ENCODE measurements at places on chromosomes 6 and 20.

DNA sequence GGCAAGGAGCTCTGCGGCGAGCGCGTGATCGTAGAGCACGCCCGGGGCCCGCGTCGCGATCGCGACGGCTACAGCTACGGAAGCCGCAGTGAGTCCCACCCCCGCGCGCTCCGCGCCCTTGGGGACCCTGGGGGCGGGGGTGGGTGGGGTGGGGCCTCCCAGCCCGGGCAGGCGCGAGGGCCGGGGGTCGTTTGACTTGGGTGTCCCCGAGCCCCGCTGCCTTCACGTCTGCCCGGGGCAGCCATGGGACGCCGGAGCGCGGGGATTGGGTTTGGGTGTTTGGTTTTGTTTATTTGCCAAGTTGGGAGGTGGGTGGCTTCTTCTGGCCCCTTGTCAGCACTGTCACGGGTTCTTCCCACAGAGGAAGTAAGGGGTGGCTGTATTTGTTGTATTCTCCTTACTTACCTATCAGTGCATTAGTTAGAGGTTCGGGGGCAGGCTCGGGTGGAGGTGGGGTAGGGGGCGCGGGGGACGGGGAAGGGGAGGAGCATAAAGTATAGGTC lies 777 bp downstream of the SRSF6 start:
- no peak for DNase-seq

DNA sequence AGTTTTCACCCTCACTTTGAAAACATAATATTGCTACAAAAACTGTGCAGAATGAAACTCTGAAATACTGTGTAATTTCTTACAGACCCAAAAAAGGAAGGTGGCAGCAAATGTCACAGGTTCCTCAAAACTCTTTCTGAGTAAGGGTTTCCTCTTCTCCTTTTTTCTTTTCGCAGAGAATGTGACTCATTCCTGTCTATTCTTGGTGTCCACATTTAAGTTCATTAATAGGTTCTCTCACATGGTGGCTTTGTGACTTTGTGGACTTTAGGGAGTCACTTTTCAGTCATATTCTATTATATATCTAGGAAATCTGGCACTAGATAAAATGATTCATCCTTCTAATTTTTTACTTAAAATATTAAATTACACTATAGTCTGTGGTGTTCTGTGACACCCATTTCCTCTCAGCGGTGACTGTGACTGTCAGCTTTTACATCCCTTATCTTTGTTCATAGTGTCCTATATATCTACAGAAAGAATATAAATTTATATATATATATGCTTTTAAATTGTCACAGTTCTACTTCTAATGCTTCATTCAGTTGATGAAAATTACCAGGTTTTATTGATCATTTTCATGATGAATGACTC lies 126.8 kb upstream of the HCRTR2 start:
- no peak for DNase-seq

- DNase-seq: no peak
Observed at GRCh38 chr20:57159193-57159851, 107.1 kb downstream of the BMP7 start.

DNA sequence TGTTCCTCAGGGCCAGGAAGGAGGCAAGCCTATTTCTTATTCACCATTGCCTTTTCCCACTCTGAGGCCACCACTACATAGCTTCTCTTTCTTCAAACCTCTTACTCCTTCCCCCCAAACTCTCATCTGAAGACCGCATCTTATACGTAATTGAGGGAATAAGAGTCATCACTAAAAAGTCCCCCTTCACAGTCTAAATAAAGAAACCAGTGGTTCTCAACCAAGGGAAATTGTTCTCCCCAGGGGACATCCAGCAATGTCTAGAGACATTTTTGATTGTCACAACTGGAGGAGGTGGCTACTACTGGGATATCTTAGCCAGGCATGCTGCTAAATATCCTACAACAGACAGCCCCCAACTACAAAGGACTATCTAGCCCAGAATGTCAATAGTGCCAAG lies 327.6 kb upstream of the CNR1 start:
- DNase-seq: no peak

DNA sequence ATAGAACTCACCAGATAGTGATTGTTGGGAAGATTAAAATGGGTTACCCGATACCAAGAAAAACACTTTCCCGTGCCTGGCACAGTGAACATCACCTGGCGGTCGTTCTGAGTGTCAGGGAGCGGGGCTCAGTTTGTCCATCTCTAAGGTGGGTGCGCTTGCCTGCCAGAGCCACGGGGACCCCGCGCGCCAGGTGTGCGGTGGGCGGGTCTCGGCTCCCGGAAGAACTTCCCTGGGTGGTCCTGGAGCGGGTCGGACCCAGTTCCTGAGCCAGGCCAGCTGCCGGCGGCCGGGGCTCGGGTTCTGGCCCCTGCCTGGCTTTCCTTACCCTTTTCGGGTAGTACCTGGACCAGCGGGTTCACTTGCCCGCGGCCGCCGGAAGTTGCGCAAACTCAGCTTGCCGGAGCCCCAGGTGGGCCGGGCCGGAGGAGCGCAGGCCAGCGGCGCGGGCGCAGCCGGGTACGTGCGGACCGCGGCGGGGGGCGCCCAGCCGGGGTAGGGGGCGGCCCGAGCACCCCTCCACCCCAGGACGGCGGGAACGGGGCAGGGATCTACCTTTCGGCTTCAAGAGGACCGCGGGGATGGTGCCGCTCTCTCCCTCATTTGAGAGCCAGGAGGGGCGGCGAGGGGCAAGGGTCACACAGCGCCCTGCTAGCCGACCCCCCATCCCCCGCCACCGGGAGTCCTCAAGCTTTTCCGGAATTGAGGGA lies 7.5 kb downstream of the FAM110A start:
- DNase-seq: no peak

Data from brain pericyte (primary cell).